Caco-2 (cell line): ENCODE measurements at places on chromosomes 7 and 10. TPM values are rescaled to one million over a fixed set of nuclear protein-coding genes. Genes with fewer than 3 reads are reported as not detected.

Gene INMT
- total RNA-seq: 2.2 and 3.3 TPM in 2 replicates

Gene NKX6-2
- total RNA-seq: not detected in 2 replicates

Gene GPNMB
- total RNA-seq: 0.79 and 1.2 TPM in 2 replicates

Gene CHN2
- 16.5 and 18.8 TPM in 2 replicates for total RNA-seq

Gene SAMD9
- total RNA-seq: 0.32 and 0.64 TPM in 2 replicates

Gene CYP3A7
- not detected in 2 replicates for total RNA-seq

GRCh38 chr7:143454091-143454680, 10.9 kb downstream of the TAS2R60 start:
- no peak overlapping the region for H3K4me3 ChIP-seq
- H3K36me3 ChIP-seq: no peaks in the 10 kb centered on the region
- 0 out of 2 replicates have a peak, but pooled peaks cover 9% of the 10 kb centered on the region for H3K4me1 ChIP-seq

GRCh38 chr7:90773269-90773668, 177.1 kb downstream of the CDK14 start:
- no peaks in the 10 kb centered on the region; the same call in 1 of the 2 replicates for H3K36me3 ChIP-seq
- H3K4me3 ChIP-seq: no peak overlapping the region
- no peak overlapping the region for H3K27ac ChIP-seq
- no peak for DNase-seq

DNA sequence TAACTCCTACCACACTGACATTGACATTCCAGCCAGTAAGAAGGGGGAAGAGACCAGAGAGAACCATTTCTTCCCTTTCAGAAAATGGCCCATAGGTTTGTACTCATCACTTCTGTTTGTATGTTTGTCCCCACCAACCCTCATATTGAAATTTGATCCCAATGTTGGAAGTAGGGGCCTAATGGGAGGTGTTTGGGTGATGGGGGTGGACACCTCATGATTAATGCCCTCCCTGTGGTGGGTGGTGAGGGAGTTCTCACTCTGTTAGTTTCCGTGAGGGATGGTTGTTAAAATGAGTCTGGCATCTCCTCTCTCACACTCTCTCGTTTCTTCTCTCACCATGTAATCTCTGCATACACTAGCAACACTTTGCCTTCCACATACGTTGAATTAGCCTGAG, 21.4 kb downstream of the CADPS2 start:
- no peaks in the 10 kb centered on the region for H3K36me3 ChIP-seq
- H3K27ac ChIP-seq: no peak overlapping the region
- no peaks in the 10 kb centered on the region for H3K27me3 ChIP-seq
- no peak for DNase-seq
- no peak overlapping the region for H3K4me3 ChIP-seq

DNA sequence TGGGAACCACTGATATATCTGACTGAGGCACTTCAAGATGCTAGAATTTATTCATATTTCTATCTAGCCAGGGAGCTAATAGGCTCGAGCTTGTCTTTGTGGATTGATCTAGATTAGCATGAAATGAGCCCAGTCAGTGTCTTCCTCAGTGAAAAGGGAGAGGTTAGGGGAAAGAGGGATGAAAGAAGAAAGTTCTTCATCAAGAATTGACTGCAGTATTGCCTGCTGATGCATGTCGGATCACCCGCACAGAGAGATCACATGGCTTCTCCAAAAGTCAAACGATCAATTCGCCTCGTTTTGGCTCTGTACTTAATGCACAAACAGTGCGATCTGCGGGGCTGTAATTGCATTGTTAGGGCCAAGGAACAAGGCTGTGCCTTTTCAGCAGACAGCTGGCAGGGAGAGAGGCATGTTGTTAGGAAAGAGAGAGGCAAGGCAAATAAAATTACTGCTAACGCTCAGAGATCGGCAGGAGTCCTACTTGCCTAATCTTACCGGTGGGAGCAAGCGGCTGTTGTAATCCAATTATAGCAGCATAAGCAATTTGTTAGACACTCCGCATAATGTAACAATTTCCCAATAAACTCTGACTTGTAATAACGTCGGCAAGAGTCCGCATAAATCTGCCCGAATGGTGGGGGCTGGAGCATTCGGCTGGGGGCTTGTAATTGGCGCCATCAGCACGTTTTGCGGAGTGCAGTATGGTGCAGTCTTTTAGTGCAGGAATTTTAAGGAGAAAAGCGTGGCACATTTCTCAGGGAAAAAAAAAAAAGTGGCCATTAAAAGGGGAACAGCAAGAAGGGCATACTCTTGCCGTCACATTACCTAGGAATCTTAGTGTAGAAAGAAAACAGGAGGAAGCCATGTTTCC, 102.1 kb downstream of the POLL start:
- H3K4me3 ChIP-seq: no peak overlapping the region
- no peak for DNase-seq

DNA sequence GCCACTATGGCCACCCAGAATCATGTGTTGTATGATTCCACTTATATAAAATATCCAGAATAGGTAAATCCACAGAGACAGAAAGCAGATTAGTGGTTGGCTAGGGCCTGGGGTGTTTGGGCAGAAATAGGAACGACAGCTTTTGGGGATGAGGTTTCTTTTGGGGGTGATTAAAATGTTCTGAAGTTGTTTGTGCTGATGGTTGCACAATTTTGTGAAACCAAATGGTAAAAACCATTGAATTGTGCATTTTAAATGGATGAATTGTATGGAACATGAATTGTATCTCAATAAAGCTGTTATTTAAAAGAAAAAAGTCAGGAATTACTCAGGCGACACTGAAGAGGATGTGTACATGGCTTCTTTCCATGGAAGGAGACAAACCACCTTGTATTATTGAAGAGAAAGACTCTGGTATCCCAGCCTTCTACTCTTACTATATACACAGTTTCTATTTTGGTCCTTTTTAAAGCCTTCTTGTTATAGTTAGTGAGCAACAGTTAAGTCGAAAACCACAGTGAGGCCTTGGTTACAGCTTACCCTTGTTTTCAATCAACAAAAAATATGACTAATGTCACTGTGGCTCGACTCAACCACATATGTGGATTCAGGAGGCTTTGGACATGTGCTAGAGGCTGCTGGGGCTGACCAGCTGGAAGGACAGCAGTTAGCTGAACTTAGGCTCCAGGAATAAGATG, 57.1 kb upstream of the KMT2E start:
- no peaks in the 10 kb centered on the region for H3K36me3 ChIP-seq
- no peaks in the 10 kb centered on the region for H3K4me1 ChIP-seq
- no peak overlapping the region for H3K4me3 ChIP-seq

DNA sequence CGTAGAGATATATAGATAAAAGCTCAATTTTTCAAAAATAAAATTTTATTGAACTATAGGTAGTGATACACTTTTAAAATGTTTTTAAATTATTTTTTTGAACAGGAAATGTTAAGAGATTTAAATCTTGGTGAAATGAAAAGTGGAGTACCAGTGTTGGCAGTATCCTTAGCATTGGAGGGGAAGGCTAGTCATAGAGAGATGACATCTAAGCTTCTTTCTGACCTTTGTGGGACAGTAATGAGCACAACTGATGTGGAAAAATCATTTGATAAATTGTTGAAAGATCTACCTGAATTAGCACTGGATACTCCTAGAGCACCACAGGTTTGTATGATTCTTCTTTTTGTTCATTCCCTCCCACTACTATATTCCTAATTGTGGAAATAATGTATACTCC, 15.8 kb downstream of the PDCD4 start:
- H3K4me1 ChIP-seq: peaks cover 9% of the 10 kb centered on the region; the same call in 1 of the 2 replicates
- no peak for DNase-seq
- no peak overlapping the region for H3K27ac ChIP-seq

DNA sequence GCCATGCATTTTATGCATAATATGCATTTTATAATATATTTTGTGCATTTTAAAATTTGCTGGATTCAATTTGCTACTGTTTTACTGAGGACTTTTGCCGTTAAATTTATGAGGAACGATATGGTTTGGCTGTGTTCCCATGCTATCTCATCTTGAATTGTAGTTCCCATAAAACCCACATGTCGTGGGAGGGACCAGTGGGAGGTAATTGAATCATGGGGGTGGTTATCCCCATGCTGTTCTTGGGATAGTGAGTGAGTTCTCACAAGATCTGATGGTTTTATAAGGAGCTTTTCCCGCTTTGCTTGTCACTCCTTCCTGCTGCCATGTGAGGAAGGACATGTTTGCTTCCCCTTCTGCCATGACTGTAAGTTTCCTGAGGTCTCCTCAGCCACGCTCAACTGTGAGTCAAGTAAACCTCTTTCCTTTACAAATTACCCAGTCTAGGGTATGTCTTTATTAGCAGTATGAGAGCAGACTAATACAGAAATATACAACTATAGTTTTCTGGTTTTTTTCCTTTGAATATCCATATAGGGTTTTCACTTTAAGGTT, 201.4 kb upstream of the SH2B2 start:
- H3K4me1 ChIP-seq: peaks cover 8% of the 10 kb centered on the region
- H3K4me3 ChIP-seq: no peak overlapping the region
- H3K36me3 ChIP-seq: no peaks in the 10 kb centered on the region
- H3K27ac ChIP-seq: no peak overlapping the region
- no peak for DNase-seq
- no peaks in the 10 kb centered on the region for H3K27me3 ChIP-seq

DNA sequence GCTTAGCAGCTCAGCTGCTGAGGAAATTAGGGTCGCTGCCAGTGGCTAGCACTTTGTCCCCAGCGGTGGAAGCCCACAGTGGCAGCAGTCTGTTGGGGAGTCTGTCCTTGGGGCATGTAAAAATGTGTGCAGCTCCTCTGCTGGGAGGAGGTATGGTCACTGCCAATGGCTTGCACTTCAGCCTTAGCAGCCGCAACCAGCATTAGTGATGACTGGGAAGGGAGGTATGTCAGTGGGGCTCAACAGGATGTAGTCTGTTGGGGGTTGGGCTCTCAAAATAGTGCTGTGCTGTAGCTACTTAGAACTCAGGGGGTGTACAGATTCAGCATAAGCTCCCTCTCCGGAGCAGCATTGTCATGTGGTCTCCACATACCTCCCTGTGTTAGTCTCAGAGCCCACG, 189.9 kb downstream of the ZEB1 start:
- no peak overlapping the region for H3K27ac ChIP-seq
- no peaks in the 10 kb centered on the region for H3K27me3 ChIP-seq
- H3K36me3 ChIP-seq: no peaks in the 10 kb centered on the region
- H3K4me1 ChIP-seq: no peaks in the 10 kb centered on the region
- no peak for DNase-seq

GRCh38 chr10:7998831-7999230, 55.7 kb upstream of the GATA3 start:
- no peaks in the 10 kb centered on the region for H3K27me3 ChIP-seq
- no peak overlapping the region for H3K27ac ChIP-seq
- no peak for DNase-seq
- no peaks in the 10 kb centered on the region for H3K36me3 ChIP-seq
- H3K4me3 ChIP-seq: no peak overlapping the region

DNA sequence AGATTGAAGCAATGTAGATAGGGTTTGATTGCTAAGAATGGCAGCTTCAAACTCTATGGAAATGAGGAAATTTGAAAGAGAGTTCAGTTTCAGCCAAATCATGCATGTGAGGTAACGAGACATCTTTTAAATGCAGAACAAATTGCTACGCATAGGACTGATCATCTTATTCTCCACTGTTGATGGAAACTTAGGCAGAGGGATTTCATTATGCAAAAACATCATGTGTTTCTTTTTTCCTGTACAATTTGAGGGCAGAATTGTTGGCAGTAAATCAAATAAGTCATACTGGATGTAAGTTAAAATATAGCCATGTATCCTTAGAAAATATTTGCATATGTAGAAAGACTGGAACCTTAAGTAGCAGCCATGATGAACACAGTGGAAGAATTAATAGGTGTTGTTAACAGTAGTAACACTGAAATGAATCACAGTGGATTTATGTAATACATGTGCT, 327.4 kb downstream of the CDK14 start:
- H3K4me1 ChIP-seq: no peaks in the 10 kb centered on the region
- H3K27ac ChIP-seq: no peak overlapping the region

DNA sequence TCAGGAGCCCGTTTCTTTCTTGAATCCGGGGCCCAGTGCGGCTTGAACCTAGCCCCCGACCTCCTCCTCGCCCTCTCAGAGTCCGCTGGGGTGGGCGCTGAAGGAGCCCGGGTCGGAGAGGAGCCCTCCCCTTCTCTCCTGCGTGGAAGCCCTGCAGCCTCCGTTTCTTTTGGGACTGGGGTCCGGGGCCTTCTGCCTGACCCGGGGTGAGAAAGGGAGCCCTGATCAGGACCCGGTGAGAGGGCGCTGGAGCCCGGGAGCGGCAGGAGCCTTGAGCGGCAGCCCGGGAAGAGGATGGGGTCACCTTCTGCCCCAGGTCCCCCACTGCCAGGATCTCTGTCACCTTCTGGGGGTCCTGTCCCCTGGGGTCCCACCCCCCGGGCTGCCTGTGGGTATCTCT, 162.3 kb downstream of the ZNF33B start:
- DNase-seq: no peak
- H3K4me1 ChIP-seq: no peaks in the 10 kb centered on the region
- no peak overlapping the region for H3K27ac ChIP-seq
- H3K36me3 ChIP-seq: no peaks in the 10 kb centered on the region
- H3K4me3 ChIP-seq: no peak overlapping the region
- H3K27me3 ChIP-seq: no peaks in the 10 kb centered on the region

DNA sequence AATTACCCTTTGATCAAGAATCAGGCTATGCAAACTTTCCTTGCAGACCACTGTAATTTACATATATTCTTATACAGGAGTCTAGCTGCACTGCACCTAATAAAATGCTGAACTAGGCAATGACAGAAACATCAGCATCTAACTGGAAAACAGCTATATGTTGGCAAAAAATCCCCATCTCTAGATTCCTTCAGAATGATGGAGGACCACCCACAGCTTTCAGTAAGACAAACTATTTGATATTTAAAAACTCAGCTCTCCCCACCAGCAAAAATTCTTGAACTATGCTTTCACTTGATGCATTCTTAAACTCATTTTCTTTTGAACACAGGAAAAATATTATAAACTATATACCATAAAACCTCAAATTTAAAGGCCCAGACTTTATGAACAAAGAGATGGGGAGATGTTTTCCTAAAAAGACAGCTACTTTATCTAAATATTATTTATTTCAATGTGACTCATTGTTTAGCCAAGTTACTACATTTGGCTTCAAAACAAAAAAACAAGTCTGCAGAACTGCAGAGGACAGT, 77.4 kb downstream of the SEMA3C start:
- H3K36me3 ChIP-seq: no peaks in the 10 kb centered on the region
- H3K4me1 ChIP-seq: no peaks in the 10 kb centered on the region
- no peak overlapping the region for H3K4me3 ChIP-seq
- DNase-seq: no peak

- H3K27ac ChIP-seq: no peak overlapping the region
- no peak overlapping the region for H3K4me3 ChIP-seq
- H3K36me3 ChIP-seq: no peaks in the 10 kb centered on the region
- H3K4me1 ChIP-seq: no peaks in the 10 kb centered on the region
Observed at GRCh38 chr7:135388616-135389015, 121.3 kb downstream of the CNOT4 start.

DNA sequence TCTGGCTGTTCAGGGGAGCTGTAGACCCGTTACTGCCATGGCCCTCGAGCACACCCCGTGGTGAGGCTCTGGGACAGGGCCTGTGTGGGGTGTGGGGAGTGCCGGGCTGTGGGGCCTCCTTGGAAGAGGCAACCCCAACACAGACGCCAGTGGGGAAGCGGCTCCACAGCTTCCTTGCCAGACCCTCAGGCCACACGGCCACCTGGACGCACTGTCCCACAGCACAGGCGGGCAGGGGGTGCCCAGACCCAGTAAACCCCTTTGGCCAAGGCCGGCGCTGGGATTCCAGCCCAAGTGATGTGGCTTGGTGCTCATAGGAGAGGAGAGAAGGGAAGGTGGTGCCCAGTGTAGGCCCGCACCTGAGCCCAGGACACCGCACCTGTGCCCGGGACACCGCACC, 12.9 kb upstream of the NKX6-2 start:
- no peaks in the 10 kb centered on the region for H3K36me3 ChIP-seq
- H3K4me3 ChIP-seq: no peak overlapping the region
- no peaks in the 10 kb centered on the region for H3K4me1 ChIP-seq
- H3K27me3 ChIP-seq: no peaks in the 10 kb centered on the region
